ENCODE measurements at places on chromosomes 11 and 22.

GRCh38 chr11:106463796-106464201 lies 386.3 kb downstream of the AASDHPPT start:
- H3K27me3 ChIP-seq = no peaks in the 10 kb centered on the region
- no peaks in the 10 kb centered on the region for H3K36me3 ChIP-seq
- no peak for DNase-seq
- H3K27ac ChIP-seq = no peak overlapping the region
- H3K4me3 ChIP-seq = no peak overlapping the region
- no peaks in the 10 kb centered on the region for H3K4me1 ChIP-seq

- H3K27me3 ChIP-seq = no peaks in the 10 kb centered on the region
- H3K4me3 ChIP-seq = no peak overlapping the region
- no peak for DNase-seq
- H3K4me1 ChIP-seq = no peaks in the 10 kb centered on the region
These were observed 360.5 kb downstream of the BUD13 start for GRCh38 chr11:116412118-116412889.

DNA sequence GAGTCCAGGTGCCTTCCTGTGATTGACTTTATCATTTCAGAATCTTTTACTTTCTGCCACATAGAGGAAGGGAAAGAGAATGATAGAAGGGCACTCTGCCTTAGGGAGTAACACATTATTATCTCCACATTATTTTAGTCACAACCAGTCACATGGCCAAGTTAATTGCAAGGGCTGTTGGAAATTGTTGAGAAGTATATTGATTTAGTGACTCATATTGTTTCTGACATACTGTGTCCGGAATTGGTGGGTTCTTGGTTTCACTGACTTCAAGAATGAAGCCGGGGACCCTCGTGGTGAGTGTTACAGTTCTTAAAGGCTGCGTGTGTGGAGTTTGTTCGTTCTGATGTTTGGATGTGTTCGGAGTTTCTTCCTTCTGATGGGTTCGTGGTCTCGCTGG lies 8.7 kb downstream of the OR51B4 start:
- no peak for DNase-seq
- no peak overlapping the region for H3K27ac ChIP-seq
- peaks cover 6% of the 10 kb centered on the region for H3K4me1 ChIP-seq

DNA sequence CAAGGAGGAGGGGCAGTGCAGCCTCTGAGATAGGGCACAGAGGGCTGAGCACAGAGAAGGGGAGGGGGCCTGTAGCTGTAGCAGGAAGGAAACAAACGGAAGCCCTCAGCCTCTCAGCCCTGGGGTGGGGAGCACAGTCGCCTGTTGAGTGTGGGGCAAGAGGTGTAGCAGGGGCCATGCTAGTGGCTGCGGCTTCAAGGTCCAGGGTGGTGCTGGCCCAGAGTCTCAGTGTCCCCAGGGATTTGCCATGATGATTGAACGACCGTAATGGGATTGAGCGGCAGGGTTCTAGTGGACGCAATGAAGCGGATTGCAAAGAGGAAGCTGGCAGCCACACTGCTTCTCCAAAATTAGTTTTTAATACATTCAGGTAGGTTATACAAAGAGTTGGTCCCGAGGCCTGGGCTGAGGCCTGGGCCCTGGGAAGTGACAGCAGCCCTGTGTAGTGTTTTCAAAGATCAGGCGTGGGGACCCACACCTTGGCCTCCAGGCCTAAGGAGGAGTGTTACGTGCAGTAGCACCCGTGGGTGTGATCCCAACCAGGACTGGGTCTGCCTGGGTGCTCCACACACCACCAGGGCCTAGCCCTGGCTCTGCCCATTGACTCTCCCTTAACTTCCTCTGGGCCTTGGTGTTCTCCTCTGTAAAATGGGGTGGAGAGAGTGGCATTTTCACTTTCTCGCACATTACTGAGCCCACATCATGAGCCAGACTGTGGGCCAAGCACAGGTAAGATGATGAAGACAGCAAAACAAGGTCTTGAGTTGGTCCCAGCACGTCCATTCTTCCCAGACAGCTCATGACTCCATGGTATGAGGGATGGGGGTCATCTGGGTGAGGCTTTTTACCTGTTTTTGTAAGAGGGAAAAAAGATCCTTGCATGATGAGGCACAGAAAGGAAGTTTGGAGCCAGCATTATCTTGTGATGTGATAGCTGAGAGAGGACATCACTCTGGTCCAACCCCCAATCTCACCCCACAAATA lies 13.1 kb downstream of the LRRC32 start:
- peaks cover 10% of the 10 kb centered on the region for H3K4me1 ChIP-seq
- H3K36me3 ChIP-seq = no peaks in the 10 kb centered on the region
- H3K27me3 ChIP-seq = no peaks in the 10 kb centered on the region
- H3K4me3 ChIP-seq = no peak overlapping the region
- DNase-seq = no peak
- H3K27ac ChIP-seq = no peak overlapping the region

DNA sequence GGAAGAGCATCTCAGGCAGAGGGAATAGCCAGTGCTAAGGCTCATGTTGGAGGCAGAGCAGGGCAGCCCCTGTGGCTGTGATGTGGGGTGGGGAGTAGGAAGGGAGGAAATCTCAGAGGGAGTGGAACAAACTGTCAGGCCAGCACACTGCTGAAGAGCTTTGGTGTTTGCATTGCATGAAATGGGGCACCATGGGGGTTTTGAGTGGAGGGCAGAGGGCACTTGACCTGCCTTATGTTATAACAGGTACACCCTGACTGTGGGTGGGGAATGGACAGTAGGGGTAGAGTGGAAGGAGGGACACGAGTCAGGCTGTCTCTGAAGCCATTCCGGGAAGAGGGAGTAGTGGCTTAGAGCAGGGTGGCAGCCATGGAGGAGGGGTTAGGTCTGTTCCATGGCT lies 24.0 kb downstream of the PRDM11 start:
- no peaks in the 10 kb centered on the region for H3K27me3 ChIP-seq
- H3K4me3 ChIP-seq = no peak overlapping the region
- H3K27ac ChIP-seq = no peak overlapping the region
- H3K36me3 ChIP-seq = no peaks in the 10 kb centered on the region
- H3K4me1 ChIP-seq = peaks cover 5% of the 10 kb centered on the region
- no peak for DNase-seq
